ENCODE measurements at places on chromosomes 6 and 20.
A peak's percentile ranks its signal among the peaks of the same experiment; 100 is the strongest.

GRCh38 chr6:63504777-63505384, 67.4 kb upstream of the LOC128125822 start:
- no peak for DNase-seq

DNA sequence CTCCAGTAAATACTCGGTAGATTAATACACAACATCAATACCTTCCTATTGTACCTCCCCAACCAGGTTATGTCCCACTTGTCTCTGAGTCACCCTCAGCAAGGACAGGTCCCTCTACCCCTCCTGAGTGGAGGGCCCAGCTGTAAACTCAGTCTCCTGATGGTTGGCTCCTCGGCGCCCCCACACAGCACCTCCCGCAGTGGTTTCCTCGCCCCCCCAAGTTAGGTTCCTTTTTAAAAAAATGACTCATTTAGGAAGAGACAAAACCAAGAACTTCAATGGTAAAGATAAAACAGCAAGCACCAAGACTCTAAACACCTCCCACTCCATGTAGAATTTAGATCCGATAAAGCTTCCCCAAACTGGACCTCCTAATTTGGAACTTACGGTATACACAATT, 83.5 kb downstream of the TRERF1 start:
- no peak for DNase-seq

- peak; percentile 2 for DNase-seq
Observed at GRCh38 chr6:32700391-32701040, 34.1 kb upstream of the HLA-DQB1 start.

DNA sequence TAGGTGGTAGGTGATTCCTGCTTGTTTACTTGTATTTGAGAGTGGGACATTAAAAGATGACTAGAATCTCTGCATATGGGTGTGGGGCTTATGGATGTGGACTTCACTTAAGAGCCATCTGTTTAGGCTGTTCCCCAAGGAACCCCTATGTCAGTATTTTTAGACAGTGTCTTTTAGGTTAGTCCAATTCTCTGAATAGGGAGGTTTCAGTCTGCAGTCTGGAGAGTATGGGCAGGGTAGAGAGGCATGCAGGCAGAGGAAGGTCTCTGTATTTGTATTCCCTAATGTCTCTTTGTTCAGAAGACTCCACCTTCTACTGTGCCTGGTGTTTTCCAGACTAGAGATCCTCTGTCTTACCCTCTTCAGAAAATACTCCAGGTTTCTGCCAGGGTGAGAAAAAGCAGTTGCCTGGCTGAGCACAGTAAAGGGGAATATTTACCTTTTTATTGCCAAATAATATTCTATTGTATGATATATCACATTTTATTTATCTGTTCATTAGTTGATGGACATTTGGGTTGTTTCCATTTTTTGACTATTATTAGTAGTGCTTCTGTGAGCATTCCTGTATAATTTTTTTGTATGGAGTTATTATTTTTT, 19.1 kb downstream of the SLX4IP start:
- no peak for DNase-seq

GRCh38 chr6:15905488-15906419, 223.1 kb upstream of the MYLIP start:
- DNase-seq: no peak

DNA sequence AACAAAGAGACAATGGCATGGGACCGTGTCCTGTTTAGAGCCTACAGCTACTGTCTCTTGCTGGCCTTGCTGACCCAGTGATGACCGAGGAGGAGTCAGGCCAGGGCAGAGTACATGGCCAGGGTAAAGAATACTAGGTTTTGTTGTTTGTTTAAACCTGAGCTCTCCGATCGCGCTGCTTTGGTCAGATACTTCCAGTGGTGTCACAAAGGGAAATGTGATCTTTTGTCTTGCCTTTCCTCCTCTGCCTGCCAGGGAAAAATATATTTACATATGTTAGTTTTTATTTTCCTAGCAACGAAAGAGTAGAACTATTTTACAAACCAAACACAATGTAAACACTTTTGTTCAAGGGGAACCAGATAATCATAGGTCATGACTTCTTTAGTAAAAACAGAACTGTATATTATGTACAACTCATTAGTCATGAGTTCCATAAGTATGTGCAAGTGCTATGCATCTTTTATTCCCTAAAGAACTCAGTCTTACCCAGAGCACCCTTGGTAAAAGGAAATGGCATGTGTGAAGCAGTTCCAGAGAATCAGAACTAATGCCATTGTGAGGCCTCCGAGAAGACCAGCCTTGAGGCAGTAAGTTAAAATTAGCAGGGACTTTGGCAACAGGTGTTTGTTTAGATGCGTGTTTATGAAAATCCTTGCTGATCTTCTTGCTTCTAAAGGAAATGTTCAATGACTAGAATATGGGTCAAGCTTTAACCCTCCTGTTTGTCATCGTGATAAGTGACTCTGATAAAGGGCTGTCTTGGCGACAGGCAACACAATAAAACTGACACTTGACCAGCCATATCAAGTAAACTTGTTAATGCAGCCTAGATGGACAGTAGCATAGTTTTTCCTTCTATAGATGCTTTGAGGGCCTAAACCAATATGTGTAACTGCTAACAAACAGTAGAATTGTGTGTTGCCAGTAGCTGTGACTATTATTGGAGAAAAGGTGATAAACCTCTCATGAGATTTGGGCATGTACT, 204.6 kb downstream of the NKAIN2 start:
- peak; percentile 10 for DNase-seq

DNA sequence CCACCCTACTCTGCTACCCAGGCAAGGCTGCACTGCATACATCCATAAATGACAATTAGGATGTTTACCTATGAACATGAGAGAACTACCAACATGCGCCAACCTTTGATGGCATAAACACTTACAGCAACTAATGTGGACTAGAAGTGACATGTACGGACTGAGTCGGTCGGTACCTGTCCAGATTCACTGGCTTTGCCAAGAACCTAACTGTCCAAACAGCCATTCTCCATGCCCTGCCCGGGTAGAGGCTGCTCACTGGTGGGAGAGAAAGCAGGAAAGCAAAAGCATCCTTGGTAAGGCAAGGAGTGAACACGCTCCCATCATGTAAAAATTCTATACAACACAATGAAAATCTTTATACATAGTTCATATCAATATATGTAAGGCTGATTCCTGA, 30.0 kb downstream of the SYNDIG1 start:
- no peak for DNase-seq

DNA sequence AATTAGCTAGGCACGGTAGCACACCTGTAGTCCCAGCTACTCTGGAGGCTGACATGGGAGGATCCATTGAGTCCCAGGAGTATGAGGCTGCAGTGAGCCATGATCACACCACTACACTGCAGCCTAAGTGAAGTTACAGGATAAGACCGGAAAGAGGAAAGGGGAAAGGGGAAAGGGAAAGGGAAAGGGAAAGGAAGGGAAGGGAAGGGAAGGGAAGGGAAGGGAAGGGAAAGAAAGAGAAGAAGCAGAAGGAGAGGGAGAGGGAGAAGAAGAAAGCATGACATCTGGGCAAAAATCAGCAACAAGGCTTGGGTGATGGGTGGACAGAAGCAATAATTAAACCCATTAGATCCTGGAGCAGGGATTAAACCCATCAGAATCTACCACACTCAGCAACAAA, 101.7 kb upstream of the RAB32 start:
- no peak for DNase-seq

DNA sequence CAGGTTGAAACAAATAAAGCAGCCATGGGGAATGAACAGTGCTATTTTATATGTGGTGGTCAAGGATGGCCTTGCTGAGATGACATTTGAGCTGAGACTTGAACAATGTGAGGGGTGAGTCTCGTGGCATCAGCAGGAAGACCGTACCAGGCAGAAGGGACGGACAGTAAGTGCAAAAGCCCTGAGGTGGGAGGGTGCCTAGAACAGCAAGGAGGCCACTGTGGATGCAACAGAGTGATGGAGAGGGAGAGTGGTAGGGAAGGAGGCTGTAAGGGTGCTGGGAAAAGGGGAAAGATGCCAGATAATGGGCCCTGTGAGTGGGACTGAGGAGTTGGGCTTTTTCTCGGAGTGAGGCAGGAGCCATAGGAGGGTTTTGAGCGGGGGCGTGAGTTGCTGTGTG, 11.5 kb downstream of the KCNB1 start:
- DNase-seq: no peak

DNA sequence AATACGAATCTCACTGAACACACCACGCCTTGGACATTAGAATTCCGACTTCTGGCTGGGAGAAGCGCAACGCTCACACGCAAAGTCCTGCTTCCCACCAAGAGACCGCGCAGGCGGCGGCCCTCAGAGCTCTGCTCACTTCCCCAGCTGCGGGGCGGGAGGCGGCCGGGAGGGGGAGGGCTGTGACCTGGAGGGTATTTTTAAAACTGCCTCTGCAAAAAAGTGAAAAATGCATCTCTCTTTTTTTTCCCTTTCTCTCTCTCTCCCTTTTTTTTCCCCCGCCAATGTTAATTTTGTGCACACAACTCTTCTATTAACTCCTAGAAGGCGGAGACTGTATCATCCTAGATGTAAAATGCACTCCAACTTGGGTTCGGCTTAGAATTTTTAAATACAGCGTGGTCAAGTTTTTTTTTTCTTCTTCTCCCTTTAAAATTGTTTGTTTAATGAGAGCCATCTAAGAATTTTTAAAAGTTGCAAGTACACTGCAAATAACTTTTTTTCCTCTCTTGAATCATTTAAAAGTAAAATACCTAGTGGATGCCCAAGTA, 66.4 kb downstream of the STX11 start:
- DNase-seq: no peak

DNA sequence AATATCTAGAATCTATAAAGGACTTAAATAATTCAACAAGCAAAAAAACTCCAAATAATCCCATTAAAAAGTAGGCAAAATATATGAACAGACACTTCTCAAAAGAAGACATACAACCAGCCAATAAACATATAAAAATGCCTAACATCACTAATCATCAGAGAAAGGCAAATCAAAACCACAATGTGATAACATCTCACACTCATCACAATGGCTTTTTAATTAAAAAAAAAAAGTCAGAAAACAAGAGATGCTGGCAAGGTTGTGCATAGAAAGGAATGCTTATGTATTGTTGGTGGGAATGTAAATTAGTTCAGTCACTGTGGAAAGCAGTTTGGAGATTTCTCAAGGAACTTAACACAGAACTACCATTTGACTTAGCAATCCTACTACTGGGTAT, 979.6 kb upstream of the MAP3K7 start:
- DNase-seq: no peak

- no peak for DNase-seq
Observed at GRCh38 chr6:1609648-1610496, at the start of gene FOXC1. FOXC1 (plus strand) TSS chr6:1609915; CDS start chr6:1610446, 531 bp downstream.

GRCh38 chr6:79385333-79385732, 150.9 kb upstream of the HMGN3 start:
- no peak for DNase-seq

DNA sequence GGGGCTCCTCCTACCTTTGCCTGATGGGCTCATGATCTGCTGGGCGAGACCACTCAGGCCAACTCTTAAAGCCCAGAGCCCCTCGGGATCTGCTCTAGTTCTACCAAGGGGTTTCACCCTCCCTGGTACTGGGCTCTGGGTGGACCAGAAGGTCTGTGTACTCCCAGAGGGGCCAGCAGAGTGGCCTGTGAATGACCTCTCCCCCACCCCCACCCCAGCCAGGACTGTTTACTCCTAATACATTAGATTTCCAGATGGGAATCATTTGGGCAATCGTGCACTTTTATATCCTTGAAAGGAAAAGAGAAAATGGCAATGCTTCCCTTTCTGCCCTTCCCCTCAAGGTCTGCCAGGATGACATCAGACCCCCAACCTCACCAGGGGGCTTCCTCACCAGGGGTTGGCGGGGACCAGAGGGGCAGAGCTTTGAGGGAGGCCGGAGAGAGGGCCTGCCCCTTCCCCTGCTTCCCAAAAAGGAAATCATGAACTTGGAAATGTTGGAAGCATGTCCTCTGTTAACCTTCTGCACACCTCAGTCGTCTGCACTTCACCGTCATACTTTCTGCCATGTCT, 37.1 kb upstream of the PMEPA1 start:
- no peak for DNase-seq

DNA sequence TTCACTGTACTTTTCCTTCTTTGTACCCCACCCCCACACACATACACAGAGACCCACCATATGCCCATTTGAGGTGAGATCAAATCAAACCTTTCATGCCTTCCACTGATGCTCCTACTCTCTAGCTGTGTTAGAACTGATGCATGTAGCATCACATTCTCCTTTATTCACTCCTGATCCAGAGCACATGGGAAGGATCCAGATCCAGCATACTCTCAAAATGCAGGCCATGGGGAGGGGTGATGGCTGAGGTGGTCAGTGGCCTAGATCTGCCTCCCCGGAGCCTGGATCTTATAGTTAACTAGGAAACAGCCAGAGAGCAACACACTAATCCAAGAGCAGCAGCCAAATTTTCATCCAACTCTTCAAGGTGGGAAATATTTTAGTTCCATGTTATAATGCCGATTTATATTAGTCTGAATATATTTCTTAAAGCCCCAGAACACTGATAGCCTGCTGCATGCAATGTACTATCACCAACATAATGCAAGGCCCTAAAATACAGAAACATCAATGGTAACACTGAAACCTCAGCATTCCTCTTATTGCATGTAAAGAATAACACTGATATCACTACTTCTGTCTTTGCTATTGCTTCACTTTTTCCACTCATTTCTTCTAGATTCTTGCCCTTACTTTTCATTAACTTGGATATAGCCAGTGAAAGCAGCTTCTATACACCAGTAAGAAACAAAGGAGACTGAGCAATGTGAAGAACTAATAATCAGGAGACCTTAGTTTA, 126.8 kb upstream of the BEND6 start:
- no peak for DNase-seq

DNA sequence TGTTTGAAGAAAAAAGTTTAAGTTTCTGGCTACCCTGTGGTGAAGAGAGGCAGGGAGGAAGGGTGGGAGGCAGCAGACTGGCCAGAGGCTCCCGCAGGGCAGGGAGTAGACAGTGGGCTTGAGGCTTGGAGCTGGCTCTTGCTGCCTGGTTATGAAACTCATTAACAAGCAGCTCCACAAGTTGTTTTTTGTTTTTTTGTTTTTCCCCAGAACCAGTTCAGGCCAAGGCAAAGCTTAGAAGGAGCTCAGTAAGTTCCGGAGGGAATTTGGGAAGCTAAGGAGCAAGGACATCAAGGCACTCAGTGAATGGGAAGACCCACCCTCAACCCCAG, 4.0 kb downstream of the DLL1 start:
- no peak for DNase-seq

DNA sequence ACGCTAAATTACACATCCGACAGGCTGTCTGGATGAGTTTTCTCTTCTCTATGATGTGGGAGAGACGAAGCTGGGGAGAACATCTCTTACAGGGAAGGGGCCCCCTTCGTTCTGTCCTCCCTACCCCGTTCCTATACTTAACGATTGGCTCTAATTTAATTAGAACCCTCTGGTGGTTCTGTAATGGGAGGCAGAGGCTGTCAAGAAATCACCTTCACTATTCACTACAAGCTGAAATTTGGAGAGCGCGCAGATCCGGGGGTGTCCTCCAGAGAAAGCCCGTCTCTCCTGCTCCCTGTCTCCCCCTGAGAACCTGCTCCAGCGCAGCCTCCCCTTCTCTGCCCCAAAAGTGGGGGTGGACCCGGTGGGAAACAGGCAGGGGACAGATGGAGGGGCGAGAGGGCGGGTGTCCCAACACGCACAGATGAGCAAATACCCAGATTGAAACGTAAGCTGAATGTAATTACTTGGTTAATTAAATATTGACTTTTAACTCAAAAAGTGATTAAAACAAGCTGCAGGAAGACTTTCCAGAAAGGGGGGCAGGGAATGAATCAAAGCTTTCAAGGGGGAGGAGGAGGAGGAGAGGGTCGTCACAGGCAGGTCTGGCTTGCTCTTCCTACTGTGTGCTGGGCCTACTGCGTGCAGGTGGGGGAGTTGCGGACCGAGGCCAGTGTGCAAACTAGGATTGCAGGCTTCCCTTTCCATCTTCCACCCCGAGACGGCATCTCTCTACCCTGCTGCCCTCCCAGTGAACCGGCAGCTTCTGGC, 1.3 kb downstream of the SULF2 start:
- DNase-seq: no peak

Measured in C1 segment of cervical spinal cord (tissue), 14 donors.